NCI-H2171 treated with DMSO at 0.1 percent for 48 hours (cell line): ENCODE measurements at places on chromosomes 12 and 14.

GRCh38 chr14:89690139-89690538 is 264.4 kb downstream of the EFCAB11 start:
- no peak for DNase-seq

GRCh38 chr14:49692193-49692757 is 645 bp upstream of the KLHDC1 start:
- DNase-seq = no peak

DNA sequence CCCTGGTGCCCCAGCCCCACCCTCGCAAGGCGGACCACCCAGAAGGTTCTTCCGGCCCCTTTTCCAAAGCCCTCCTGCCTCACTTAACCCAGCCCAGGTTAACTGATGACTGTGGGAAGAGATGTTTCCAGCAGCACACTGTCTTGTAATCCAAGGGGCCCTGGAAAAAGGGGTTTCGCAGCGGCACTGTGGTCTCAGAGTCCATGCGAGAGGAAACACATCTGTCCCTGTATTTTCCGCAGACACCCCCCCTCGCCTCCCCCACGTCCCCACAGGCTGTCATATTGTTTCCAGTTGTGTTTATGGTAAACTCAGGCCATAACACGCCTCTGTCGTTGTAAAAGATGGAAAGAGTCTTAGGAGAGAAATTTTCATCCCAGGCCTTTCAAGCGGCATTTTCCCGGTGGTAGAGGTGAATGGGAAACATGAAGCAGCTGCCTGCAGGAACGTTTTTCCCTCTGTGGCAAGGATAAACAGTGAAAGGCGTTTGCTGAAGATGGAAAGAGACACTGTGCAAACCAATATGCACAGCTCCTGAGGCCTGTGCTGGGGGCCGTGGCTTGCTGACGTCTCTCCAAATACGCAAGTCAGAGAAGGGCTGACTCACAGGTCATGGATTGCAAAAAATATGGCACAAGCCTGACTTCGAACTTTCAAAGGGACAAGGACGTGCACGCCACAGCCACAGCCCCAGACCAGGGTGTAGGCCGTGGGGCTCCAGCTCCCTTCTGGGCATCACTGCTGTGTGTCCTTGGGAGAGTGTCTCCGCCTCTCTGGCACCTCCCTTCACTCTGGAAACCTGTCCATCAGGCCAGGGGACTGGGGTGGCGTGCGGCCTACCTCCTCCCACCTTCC is 22.5 kb upstream of the FZD10 start:
- DNase-seq = no peak

DNA sequence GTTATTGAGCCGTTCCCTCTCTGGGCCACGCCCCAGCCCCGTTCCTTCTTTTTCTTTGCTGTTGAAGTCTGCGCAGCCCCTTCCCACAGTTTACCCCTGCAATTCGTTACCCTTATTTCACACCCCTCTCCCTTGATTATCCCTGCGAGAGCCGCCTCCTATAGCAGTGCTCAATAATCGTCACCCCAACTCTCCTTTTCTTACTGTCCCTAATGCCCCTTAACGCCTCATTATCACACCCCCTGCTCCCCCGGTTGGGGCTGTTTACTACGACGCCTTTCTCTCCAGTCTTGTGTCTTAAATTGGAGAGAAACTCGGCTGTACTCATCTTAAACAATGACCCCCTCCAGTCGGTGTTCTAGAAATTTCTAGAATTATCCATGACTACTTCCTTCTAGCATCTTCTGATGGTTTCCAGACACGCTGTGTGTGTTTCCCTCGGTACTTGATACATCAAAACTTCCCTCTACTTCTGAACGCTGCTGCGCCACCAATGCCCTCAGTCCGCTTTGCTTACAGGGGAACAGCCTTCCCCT is 713 bp upstream of the FBXL14 start:
- no peak for DNase-seq

- DNase-seq = no peak
Measured at GRCh38 chr14:72714094-72714493, 179.8 kb downstream of the DPF3 start.

DNA sequence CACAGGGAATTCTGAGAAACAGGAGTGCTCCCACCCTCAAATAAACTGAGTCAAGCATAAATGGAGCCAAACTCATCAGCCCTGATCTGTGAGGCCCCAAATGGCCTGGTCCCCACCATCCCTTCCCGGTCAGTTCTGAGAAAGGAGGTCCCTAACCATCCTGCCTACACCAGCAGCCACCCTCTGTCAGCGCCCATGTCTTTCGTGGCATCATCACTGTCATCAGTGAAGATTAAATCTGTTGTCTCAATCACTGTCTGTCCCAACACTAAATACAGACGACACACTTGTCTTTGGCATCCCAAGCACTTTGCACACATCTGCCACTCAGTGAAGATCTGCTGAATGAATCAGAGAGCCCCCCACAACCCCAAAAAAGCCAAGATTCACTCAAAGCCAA is 22.4 kb downstream of the VPS37B start:
- no peak for DNase-seq

GRCh38 chr12:57522011-57522886 is at the start of gene MBD6:
Gene MBD6 (plus strand): TSS chr12:57522824. CDS start chr12:57524304, 1,480 bp downstream.
- DNase-seq = peak; percentile 92

GRCh38 chr14:106622200-106622745 is 1095.9 kb downstream of the TMEM121 start:
- DNase-seq = no peak

- DNase-seq = peak; percentile 24
Measured at GRCh38 chr12:34033628-34034296, 11.5 kb downstream of the ALG10 start.

GRCh38 chr14:91906374-91906773 is 39.0 kb upstream of the TC2N start:
- DNase-seq = no peak
